ENCODE measurements at places on chromosomes 6 and 20.

DNA sequence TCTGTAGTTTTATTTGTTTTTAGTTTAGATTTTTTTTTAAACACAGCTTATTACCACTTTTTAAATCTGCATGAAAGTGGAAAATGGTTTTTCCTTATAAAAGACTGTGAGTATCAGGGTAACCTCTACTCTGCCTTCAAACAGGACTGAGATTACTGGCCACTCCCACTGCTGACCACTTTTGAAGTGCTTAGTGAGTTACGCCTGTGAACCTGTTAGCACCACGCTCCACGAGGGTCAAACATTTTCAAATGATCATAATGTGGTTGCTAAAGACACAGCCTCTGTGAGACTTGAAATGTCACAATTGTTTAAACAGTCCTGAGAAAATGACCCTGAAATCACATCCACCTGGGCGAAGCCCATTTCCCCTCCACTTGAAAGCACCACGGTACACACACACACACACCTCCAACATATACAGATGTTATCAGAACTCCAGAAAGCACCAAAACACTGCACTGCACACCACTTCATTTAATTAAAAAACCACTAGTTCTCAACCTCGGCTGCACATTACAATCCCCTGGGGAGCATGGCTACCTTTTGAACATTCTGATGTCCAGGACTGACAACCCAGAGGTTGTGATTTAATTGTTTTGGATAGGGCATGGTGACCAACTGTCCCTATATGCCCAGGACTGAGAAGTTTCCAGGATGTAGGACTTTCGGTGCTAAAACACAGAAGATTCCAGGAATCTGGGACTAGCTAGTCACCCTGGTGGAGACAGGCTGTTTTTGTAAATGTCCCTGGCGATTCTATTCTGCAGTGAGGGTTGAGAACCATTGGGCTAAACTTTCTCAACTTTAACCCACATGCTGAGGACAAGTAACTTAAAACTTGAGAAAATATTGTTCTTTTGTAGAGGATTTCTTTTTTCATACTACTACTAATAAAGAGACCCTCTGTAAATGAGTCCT lies 176.4 kb upstream of the MYLIP start:
- no peak for DNase-seq

- no peak for DNase-seq
These were observed 364.6 kb upstream of the SOX4 start for GRCh38 chr6:21228876-21229460.

DNA sequence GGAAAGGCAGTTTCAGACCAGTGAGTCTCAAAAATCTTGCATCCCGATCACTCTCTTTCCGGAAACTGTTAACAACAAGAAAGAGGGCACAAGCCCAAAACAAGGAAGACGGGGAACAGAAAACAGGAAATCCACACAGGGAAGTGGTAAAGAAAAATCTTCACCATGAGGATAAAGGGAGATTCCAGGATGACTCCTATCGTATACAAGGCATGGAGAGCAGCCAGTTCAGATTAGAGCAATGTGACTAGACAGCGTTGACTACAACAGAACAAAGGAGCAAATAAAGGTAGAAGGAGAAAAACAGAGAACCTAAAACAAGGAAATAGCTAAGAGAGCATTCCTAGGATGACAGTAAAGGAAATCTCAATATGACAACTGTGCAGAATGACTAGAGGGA lies 26.5 kb downstream of the VNN1 start:
- no peak for DNase-seq

GRCh38 chr6:34616227-34616585 lies 60.1 kb upstream of the SPDEF start:
- DNase-seq, result no peak

GRCh38 chr6:35518566-35519312 lies 6.0 kb upstream of the TULP1 start:
- DNase-seq, result no peak

- peak; percentile 30 for DNase-seq
These were observed 36.4 kb upstream of the SOX4 start for GRCh38 chr6:21556968-21557721.

DNA sequence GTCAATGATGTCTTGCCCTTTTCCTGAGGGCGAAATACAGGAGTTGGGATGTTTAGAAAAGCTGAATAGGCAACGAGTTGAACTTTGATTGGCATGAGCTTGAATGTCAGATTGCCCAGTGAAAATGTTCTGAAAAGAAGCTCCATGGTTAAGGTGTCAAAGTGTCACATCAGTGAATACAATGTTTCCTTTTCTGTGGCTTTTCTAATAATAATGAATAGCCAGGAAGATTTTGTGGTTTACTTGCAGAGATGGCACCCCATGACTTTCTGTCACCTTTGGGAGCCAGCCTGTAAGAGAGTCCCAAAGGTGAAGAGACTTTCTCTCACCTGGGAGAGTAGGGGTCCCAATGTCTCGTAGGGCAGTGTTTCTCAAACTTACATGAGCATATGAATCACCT lies 119.2 kb downstream of the KCNQ5 start:
- DNase-seq, result no peak

GRCh38 chr20:17725094-17725835 lies 25.5 kb downstream of the BANF2 start:
- DNase-seq, result peak; percentile 3
